ENCODE measurements at places on chromosomes 6 and 20. TPM values are rescaled to one million over a fixed set of nuclear protein-coding genes. Genes with fewer than 3 reads are reported as not detected.

DNA sequence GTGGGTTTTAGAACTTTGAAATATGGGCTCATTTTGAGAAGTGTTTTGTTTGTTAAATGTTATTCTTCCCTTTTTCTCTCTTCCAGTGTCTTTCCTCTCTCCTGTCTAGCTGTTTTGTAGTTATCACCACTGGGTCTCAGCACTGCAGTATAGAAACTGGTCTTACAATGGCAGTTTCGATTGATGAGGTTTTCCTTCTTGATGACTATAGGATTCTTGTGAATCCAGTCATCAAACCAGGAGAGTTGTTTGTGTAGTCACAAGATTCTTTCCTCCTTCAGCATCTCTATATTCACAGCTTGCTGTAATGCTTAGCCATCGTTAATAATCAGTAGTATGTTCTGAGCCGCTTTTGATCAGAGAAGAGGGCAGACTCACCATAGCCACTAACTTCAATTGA is 172.3 kb downstream of the OGFRL1 start:
- no peak for DNase-seq

- DNase-seq = no peak
Observed at GRCh38 chr20:60789399-60789798, 462.7 kb upstream of the CDH4 start.

DNA sequence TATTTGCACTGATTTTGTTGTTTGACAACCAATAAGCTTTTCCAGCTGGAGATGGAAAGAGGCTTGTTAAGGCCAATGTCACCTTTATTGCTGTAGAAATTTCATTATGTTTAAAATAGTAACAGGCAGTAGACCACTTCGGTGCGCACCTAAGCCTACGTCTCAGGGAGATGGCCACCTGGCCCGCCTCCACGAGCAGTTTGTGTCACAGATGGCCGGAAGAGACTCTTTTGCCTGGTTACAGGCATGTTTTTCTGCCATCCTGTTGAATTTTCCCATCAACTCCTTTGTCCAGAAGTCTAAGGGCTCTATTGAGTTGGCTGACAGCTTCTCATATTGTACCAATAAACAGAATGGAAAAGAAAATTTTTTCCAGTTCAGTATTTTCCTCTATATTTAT is 51.0 kb downstream of the SLC9A8 start:
- DNase-seq = no peak

- no peak for DNase-seq
Observed at GRCh38 chr6:119284861-119285521, 64.6 kb downstream of the MAN1A1 start.

The THEMIS gene
- total RNA-seq = 0.26 TPM

The C20orf96 gene
- total RNA-seq = 2.8 TPM

The TAB2 gene
- 18.1 TPM for total RNA-seq

The ULBP3 gene
- total RNA-seq = 11.0 TPM

The POM121L2 gene
- not detected for total RNA-seq
